Brain pericyte (primary cell): ENCODE measurements at places on chromosomes 4 and X.

DNA sequence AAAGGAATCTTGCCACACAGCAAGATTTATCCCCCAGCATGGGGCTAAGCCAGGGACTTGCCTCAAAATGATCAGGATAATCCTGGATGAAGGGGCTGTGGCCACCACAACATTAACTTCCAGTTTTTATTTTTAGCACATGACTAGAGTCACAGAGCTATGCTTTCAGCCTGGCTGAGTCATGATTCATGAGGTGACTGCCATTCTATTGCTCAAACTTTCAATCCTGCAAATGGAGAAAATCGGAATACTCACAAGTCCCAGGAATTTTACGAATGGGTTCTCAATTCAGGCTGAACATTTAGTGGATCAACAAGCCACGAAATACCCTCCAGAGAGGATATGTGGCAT is 70.7 kb upstream of the HPGD start:
- DNase-seq: no peak

DNA sequence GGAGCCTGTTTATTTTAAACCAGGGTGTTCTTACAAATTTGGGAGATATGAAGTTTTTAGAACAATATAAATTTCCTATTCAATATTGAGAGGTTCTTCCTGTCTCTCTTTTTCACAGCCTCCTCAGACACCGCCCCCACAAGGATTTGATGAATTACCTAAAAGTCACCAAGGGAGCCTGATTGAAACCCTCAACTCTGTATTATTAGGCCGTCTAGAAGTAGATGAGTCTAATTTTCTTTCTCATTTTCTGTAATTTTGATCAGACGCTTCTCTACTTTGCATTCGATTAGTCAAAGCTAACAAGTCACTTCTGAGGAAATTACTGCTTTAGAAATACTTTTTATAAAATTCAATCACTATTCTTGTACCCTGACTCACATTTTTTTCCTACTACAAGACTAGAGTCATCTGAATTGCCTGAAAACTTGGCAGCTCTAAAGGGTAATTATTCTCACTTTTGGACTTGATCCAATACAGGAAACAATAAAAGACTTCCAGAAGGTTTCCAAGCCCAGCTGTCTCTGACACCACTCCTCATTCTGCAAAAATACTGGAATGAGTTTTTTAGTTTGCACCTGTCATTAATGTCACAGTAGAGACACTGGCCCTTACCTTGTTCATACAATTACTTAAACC is 111.2 kb downstream of the ELOVL6 start:
- no peak for DNase-seq

GRCh38 chrX:54820737-54821136 is 13.2 kb downstream of the MAGED2 start:
- DNase-seq: no peak

GRCh38 chr4:89276296-89276695 is 31.3 kb downstream of the GPRIN3 start:
- no peak for DNase-seq

- DNase-seq: no peak
These were observed 8.3 kb downstream of the SEC24B start for GRCh38 chr4:109441862-109442458.

- no peak for DNase-seq
These were observed 50.3 kb upstream of the HPF1 start for GRCh38 chr4:169807934-169808509.

GRCh38 chr4:1086011-1086410 is 27.4 kb downstream of the RNF212 start:
- DNase-seq: no peak

- DNase-seq: no peak
These were observed 87.7 kb downstream of the COL25A1 start for GRCh38 chr4:109214622-109215301.

DNA sequence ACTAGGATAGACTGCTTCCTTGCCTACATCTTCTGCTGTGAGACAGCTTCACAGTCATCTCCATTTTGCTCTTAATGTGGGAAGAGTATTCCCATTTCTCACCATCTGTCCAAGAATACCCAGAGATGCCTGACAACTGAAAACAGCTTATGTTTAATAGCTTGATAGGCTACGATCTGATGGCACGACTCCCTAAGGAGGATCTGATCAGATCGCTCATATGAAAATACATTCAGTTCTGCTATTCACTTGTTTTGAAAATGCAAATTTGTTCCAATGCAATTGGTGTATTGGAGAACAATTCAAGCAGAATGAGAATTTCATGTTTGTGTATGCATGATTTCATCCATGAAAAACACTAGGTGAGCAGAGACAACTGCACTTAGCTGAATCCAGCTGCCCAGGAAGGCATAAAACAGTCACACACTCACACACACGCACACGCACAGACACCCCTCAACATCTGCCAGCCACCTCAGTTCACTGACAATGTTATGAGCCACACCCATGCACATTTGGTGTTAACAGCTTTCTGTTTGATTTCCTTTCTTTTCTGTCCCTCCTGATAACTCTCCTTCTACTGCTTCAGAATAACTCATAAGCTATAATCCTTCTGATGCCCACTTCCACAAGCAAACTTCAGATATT is 29.6 kb downstream of the TRIML1 start:
- DNase-seq: no peak

DNA sequence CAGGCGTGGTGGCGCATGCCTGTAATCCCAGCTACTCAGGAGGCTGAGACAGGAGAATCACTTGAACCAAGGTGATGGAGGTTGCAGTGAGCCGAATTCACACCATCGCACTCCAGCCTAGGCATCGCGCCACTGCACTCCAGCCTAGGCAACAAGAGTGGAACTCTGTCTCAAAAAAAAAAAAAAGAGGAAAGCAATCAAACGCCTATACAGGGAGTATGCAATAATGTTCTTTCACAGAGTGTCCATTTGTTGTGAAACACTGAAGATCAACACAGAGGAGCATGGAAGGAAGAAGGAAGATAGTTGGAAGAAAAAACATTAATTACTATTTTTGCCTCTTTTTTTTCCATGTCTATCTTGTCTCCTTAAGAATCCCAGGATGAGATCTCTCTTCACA is 113.4 kb downstream of the FBXO8 start:
- DNase-seq: no peak

- DNase-seq: no peak
These were observed 165.8 kb upstream of the SFRP2 start for GRCh38 chr4:153954654-153955053.

GRCh38 chrX:46294234-46294633 is 251.0 kb downstream of the ZNF674 start:
- DNase-seq: no peak

DNA sequence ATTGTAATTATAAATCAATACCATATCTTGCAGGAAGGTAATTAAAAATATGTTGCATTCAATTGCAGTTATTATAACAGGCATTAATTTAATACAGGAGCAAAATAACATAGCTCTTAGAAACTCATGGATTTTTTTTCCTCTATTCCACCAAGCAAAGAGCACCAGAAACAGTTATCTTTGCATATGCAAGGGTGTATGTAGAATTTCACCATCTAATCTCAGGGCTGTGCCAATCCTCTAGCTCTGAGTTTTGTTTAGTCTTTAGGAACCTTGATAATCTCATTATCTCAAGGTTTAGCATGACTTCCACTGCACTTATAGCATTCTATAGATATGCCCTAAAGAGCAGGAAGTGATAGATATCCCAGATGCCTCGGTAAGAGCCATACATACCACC is 197.5 kb downstream of the VEGFC start:
- DNase-seq: no peak

DNA sequence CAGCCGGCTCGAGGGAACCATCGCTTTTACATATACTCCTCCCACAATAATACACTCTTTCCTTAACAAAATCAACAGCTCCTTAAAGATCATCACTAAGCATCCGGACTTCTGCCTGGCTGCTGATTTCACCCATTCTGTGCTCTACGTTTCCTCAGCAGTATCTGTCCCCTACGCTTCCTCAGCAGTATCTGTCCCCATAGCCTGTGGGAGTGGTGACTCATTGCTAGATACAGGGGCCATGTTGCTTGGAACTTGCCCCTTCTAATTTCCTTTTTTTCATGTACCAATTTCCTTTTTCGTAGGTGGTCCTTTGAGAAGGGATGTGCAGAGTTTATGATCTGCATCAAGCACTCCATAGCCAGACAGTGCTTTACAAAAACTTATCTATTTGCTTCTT is 18.6 kb downstream of the MAP3K15 start:
- DNase-seq: no peak

GRCh38 chr4:113625902-113626301 is 135.6 kb downstream of the CAMK2D start:
- DNase-seq: no peak

- DNase-seq: no peak
These were observed 30.9 kb downstream of the AADAT start for GRCh38 chr4:170058826-170059225.

DNA sequence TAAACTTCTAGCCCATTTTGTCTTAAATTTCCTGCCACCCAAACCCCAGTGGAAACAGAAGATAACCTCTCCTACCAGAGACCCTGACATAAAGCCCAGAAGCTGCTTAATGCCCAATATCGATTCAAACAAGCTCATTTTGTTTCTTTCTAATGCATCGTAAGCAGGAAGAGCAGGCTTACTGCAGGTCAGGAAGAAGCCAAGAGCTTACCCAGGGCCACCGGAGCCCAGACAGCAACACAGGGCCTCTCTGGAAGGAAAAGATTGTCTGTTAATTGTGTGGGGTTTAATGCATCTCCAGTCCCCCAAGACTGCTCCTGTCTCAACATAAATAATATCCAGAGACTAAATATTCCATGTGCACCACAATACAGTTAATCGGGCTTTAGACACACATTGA is 177.3 kb upstream of the NOCT start:
- DNase-seq: no peak

DNA sequence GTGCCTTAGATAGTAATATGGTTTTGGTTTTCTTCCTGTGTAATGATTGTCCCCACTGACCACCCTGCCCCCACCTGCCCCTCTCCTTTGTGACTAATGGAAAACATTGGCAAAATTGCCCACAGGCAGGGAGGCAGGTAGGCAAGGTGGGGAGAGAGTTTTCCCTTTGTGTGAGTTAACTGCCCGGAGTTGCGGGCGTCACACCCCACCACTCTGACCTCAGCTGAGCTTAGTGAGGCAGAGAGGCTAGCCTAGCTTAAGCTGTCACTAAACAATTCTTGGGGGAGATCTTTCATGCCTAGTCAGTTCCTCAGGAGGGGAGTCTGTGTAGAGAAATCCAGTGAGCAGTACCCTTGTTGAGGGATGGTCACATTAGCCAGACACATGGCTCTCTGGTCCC is 245.3 kb downstream of the BCOR start:
- DNase-seq: no peak

DNA sequence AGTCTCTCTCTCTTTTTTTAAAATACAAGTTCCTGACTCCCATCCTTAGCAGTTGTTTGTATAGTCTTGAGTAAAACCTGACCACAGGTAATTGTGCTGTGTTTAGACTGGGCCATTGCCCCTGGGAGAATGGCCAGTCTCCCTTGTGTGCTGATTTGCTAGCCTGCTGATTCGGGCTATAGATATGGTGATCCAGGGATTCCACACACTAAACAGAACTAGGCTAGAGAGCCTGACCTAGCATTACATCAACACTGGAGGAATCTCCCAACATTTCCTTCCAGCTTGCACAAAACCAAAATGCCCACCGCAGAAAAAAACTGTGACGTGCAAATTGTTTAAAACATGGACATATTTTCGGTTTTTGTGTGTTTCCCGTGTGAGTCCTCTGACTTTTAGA is 5.1 kb downstream of the UPRT start:
- DNase-seq: no peak

DNA sequence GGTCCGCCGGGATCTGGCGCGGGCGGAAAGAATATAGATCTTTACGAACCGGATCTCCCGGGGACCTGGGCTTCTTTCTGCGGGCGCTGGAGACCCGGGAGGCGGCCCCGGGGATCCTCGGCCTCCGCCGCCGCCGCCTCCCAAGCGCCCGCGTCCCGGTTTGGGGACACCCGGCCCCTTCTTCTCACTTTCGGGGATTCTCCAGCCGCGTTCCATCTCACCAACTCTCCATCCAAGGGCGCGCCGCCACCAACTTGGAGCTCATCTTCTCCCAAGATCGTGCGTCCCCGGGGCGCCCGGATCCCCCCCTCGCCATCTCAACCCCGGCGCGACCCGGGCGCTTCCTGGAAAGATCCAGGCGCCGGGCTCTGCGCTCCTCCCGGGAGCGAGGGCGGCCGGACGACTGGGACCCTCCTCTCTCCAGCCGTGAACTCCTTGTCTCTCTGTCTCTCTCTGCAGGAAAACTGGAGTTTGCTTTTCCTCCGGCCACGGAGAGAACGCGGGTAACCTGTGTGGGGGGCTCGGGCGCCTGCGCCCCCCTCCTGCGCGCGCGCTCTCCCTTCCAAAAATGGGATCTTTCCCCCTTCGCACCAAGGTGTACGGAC is 482 bp upstream of the SHOX start:
- no peak for DNase-seq

DNA sequence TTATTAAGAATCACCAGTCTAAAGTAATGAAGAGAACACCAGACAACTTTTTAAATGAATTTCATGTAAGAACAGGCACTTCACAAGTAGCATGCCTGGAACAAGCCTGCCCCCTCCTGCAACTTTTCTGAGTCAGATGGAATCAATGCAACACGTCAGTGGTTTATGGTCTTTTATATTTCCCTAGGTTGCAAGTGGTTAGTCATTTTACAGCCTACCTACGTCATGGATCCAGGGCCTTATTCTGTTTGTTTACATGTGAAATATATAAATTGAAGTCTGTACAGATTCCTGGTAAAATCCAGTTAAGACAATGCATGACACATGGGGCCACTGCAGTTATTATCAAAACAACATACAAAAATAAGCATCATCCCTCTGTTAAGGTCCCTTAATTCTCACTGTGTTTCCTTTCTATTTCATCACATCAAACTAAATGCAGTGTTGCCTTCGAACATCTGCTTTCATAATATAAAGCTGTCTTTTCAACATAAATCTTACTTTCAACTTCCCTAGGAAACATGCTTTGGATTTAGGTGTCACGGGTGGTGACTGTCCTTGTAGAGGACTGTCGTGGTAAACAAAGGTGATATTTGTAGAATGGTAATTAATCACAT is 309.3 kb downstream of the FRMPD4 start:
- DNase-seq: no peak

- DNase-seq: no peak
These were observed 596.7 kb downstream of the FAT4 start for GRCh38 chr4:125911481-125911880.

DNA sequence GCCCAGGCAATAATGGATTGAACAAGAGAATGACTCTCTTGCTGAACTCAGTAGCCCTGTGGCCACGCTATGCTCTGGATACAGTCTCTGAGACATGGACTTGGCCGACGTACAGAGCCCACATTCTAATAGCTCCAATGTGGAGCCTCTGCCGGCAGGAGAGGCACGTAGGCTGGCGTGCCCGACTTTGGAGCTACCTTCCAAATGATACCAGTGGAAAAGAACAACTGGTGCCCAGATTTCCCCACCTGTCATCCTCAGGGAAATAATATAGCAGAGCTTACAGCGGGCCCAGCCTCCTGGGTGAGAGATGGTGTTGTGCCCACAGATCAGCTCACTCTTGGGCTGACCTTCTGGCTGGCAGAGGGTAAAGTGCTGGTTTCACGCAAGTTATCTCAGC is 10.6 kb downstream of the NDP start:
- DNase-seq: no peak
